NCI-H748 treated with DMSO at 0.1 percent for 48 hours (cell line): ENCODE measurements at places on chromosomes 12 and 14.

DNA sequence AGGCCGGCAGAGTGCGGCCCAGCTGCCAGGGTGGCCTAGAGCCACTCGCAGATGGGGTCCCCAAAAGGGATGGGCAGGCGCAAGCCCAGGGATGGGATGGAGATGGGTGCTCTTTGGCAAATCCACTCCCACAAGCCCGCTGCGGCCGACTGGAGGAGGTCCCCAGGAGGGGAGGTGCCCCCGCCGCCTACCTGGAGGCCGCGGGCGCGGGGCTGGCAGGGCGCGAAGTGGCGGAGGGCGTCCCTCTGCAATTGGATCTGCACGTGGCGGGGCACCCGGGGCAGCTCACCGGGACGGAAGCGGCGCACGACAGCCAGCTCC, 730 bp downstream of the PPP1R3E start:
- DNase-seq = no peak

DNA sequence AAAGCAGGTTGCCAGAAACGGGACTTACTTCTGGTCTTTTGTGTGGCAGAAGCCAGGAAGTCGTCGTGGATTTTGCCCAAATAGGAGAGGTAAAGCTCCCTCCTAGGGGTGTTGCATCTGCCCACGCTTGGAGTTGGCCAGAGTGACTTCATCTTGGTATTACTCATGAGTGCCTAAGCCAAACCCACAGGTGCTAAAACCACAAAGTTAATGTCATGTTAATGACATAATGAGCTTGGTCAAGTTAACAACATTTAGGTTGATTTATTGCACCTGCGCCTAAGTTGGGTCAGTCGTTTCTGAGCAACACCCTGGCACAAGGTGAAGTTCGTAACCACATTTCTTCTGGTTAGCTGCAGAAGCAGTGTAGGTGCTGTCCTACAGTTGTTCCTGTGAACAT, 225.2 kb downstream of the FUT8 start:
- no peak for DNase-seq

DNA sequence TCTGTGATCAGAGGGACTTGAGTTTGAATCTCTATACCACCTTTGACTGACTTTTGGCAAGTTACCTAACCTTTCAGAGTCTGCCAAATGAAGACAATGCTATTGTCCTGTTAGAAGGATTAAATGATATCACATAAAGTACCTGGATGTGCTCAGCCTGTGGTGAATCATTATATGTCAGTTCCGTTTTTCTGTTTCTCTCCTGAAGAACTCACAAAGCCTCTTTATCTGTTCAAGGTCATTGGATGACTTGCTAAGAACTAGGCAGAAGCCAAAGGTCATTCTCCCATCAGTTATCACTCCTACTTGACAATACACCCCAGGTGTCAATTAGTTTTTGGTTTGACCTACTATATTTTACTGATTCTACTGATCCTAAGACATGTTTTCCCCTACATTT, 174.6 kb downstream of the CACNA1C start:
- no peak for DNase-seq

DNA sequence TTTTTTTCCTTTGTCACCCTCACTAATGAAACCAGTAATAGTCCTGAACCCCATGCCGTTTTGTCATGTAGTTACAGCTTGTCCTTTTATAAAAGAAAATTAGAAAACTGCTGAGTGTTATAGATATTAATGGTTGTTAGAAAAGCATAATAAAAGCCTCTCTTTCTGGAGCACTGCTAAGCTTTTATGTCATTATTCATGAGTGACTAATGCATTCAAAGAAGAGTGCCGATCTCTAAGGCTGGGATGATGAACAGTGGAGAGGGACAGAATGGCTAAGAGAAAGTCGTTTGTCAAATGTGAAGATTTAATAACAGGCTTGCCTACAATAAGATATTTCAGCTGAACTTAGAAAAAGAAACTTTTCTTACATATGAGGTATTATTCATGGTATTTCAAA, 121.6 kb downstream of the MGAT4C start:
- DNase-seq = no peak

DNA sequence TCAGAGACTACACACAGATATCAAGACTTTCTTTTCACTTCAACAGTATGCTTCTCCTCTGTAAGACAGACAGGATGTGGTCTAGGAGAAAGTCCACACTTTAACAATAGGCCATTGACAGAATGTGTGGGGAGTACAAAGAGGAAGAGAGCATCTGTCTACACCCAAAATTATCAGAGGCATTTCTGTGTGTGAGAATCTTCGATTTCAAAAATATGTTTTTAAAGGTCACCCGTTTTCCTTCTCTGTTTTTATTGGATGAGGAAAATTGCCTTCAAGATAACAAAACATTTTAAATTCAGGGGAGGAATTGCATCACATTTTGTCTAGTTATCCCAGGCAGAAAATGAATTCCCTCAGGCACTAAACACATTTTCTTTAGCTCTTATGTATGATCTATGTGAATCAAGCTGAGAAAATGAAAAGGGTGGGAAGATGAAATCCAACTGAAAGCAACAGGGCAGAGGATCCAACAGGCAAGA, 16.4 kb downstream of the NAV3 start:
- no peak for DNase-seq

GRCh38 chr12:55940065-55940732, 9.2 kb downstream of the DGKA start:
- DNase-seq = peak; percentile 76

DNA sequence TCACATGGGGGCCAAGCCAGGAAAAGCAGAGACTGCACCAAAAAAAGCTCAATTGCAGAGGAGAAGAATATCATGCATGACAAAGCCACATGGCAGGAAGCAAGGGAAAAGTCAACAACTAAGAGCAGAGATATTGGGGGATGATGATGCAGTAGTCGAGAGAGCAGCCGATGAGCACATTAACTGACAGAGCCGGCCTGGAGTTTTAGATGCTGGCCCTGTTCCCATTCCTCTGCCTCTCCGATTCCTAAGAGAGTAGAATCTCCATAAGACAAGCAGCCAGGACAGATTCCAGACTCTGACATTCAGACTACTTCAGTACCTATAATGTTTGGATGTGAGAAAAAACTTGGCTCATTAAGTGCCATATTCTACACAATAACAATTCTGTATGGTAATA, 155.9 kb downstream of the KCNH5 start:
- no peak for DNase-seq

GRCh38 chr14:79781882-79782281, 429.4 kb downstream of the DIO2 start:
- DNase-seq = no peak

DNA sequence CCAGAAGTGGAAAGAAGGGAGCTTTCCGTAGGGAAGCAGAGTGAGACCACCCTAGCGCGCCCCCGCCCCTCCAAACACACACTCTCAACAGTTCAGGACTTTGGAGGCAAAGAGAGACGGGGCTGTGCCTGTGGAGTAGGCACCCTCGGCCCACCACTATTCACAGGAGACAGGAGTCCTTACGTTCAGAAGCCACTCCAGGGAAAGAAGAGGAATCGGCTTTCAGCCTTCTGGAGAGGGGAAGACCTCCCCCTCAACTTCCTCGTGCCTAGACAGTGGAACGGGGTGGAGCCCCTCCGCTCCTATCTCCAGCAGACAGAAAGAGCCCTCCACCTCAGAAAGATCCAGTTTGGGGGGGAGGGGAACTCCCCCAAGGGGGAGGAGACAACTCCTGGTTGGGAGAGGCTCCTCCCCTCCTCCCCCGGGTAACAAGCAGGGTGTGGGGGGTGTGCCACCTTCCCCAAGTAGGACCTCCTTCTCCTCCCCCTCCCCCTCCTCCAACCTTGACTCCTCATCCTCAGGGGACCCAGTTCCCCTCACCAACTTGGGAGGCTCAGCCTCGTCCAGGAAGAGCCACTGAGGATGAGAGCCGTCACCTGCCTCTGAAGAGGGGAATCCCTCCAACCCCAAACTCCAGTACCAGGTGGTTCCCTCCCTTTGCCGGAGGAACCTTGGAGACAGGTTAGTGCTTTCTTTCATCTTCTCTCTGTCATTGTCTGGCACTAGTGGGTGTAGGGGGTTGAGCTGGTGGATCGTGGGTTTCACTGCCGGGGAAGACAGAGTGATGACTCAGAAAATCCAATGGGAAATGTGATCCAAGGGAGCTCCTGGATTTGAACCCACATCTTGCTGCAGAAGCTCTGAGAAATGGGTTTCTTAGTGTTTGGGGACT, 883 bp downstream of the FOXJ2 start:
- DNase-seq = no peak

DNA sequence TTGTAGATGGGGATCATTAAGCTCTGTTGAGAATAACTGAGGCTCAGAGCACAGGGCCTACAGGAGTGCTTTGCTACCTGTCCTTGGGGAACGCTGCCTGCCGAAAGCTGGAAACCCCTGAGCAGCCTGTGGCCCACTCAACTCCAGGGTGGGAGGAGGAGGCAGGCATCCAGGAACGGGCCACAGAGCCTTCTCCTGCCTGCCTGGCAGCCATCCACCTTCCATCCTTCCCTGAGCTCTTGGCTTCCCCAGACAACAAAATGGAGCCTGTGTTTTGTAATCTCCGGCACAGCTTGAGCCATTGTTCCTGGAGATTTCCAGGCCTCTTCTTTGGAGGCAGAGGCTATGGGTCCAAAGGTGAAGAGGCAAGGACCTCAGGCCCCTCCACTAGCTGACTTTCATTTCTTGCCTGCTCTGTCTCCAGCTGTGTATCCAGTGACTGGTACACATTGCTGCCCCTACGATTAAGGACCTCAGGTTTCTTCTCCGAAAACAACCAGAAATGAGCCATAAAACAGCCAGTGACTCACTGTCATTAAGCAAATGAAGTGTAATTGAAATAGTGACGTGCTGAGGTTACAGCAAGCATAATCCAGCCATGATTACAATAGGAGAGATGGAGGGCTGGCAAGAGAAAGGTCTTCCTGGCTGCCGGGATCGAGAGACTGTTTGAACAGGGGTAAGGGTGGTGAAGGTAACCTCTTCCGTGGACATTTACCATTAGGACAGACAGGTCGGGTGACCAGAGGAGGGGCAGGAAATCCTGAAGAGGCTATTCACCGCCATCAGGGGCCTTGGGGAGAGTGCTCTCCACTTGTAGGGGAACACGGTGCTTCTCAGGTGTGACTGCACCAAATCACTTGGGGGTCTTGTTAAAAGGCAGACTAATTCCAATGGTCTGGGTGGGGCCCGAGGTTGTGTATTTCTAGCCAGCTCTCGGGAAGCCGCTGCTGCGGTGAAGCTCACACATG, 56.3 kb upstream of the KCNA5 start:
- DNase-seq = peak; percentile 45

GRCh38 chr14:26531894-26532293, 65.9 kb downstream of the NOVA1 start:
- no peak for DNase-seq

DNA sequence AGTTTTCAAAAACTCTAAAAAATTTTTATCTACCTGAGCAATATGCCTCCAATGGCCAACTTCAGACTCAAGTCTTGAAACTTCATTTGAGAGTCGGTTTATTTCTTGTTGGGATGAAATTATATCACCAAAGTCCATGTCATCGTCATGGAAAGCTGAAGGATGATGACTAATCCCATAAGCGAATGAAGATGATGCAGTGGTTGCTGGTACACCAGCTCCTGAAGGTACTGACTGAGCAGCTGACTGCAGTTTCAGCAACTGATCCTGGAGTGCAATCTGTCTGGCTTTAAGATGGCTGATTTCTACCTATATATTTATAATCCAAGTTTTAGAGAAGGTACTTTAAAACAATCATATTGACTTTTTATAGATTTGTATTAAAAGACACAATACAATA, 18.3 kb downstream of the TRIP11 start:
- DNase-seq = no peak

- DNase-seq = no peak
Observed at GRCh38 chr12:132850291-132850690, 21.6 kb upstream of the GOLGA3 start.

GRCh38 chr12:124422570-124423523, 128.0 kb downstream of the RFLNA start:
- DNase-seq = peak; percentile 67

- no peak for DNase-seq
Observed at GRCh38 chr14:52703225-52703624, 3.8 kb upstream of the PSMC6 start.

DNA sequence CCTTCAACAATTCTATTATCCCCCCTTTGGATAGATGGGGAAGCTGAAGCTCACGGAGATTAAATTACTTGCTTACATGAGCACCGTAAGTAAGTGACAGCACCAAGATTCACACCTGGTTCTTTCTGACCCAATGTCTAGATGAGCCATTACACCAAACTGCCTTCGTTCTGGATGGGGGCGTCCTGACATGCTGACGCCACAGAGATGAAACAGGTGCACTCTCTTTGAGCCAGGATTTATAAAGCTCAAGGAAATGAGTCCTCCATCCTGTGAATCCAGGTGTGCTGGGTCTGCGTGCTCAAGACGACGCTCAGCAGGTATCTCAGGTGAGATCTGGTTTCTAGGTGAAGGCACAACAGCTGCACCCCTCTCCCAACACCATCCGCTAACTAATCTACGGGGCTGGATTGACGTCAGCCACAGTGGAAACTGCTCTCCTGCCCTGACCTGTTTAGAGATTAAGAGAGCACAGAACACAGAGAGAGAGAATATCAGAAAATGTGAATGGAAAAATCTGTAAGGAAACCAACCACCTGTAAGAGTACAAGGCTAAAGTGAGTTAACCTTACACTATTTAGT, 61.6 kb downstream of the KSR2 start:
- DNase-seq = peak; percentile 21

DNA sequence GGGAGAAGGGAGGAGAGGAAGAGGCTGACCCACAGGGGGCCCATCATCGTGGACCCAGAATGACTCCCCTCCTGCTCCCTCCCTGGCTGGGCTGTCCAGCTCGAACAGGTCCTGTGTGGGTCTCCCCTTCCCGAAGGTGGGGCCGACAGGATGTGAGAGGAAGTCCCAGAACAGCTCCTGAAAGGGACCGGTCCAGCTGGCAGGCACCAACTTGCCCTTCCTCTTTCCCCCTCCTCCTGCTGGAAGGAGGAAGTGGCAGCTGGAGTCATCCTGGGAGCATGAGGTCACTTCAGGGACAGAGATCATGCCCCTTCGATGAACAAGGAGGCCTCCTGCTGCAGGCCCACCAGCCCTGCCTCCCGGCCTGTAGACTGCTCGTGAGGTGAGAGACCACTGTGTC, 35.0 kb upstream of the BEGAIN start:
- no peak for DNase-seq

DNA sequence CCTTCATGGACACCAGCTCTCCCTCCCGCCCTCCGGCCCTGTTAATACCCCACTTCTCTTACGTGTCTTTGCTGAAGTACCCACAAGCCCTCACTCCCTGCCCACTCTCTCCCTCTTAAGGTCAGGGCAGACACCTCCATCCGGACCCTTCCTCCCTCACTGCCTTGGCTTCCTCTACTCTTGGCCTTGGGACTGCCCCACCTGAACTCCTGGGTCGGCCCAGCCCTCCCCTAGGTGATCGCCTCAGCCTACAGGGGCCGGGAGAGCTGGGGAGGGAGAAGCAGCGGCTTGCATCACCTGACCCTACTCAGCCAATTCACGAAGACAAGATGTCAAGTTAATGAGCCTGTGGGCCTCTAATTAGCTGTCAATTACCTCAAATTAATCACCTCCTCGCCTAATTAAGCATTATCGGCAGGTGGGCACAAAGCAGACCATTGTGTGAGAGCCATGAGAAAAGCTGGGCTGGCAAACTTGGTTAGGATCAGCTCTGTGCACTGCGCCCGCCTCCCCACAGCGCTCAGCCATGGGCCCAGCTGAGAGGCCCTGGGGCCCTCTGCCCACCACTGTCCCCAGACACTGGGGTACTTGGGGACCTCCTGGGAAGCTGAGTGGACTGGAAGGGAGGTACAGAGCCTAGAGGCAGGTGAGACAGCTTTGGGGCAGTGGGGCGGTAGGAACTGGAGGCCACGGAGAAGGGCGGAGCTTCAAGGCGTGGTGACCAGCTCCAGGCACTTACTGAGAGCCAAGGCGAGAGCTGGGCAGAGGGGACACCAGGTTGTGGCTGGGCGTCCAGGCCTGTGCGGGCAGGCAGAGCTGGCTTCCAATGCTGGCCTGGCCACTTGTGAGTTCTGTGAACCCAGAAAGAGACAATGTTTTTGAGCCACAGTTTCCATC, 25.1 kb upstream of the VSX2 start:
- no peak for DNase-seq
